ENCODE measurements at places on chromosomes 12 and 14. TPM values are rescaled to one million over a fixed set of nuclear protein-coding genes. Genes with fewer than 3 reads are reported as not detected.

DBX2 gene
- not detected for total RNA-seq

BMP4 gene
- 8.1 TPM for total RNA-seq

LAG3 gene
- total RNA-seq: 4.7 TPM

SLC8A3 gene
- 0.41 TPM for total RNA-seq

AICDA gene
- total RNA-seq: not detected

NIN gene
- total RNA-seq: 27.9 TPM

RASSF8 gene
- total RNA-seq: 8.0 TPM

FAM90A1 gene
- not detected for total RNA-seq

MSRB3 gene
- total RNA-seq: 18.3 TPM

POTEG gene
- not detected for total RNA-seq

KRT6C gene
- total RNA-seq: not detected

DNA sequence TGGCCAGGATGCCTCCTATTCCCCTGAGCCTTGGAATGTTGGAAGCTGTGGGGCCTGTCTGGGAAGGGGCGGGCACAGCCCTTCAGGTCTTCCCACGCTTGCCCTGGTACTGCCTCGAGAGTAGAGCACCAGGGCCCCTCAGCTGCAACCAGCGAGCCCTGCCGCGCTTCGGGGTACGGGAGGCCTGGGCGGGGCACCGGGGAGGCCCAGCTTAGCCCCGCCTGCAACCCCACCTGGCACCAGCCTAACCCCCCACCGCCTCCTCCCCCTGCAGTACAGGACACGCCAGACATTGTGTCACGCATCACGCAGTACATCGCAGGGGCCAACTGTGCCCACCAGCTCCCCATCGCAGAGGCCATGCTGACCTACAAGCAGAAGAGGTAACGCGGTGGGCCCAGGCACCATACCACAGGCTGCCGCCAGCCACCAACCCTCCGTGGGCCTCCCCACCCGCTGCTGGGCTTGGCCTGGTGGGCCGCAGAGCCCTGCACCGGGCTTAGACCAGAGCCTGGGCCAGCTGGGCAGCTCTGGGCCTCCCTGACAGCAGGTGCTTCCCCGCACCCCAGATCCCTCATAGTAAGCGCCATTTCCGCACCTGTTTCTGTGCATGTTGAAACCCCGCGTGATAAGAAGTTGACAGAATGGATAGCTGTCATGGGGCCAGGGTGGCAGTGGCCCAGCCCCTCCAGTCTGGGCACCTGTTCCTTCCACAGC is 13.6 kb upstream of the TEX22 start:
- peak; percentile 42 for DNase-seq

DNA sequence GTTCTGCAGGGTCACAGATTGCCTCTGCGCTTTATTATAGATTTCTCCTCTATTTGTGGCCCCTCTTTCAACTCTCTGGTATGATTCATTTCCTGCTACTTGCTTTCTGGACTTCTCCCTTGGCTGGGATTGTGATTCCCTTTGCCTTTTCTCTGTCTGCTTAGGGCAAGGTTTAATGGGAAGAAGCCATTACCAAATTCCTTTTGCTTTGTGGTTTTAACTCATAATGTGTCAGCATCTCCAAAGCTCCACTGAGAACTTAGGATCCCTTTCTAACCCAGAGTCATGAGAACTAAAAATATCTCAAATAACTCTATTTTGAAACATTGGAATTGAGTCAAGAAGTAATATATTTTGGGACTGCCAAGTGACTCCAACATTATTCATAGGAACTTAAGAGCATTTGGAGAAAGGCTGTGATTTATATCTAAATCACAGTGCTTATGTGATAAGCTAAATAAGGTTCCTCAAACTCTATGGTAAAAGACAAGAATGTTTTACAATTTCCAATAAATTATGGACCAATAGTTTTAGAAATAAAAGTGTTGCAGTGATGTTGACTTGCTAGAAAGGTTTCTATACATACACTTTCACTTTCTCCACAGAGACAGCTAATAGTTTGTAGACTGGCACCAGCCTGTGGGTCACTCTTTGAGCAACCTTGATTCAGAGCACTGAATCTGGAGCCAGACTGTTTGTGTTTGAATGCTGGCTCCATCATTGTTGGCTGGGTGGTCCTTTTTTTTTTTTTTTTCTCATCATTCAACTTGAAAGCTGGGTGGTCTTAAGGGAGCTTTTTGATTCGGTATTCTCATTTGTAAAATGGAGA is 93.9 kb downstream of the DACT1 start:
- DNase-seq: no peak

DNA sequence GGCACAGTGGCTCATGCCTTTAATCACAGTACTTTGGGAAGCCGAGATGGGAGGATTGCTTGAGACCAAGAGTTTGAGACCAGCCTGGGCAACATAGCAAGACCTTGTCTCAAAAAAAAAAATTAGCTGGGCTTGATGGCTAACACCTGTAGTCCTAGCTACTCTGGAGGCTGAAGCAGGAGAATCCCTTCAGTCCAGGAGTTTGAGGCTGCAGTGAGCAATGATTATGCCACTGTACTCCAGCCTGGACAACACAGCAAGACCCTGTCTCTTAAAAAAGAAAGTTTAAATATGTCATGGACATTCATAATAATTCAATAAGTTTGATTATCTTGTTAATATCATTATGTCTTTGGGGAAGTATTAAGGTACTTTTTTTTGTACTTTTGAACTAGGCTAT is 38.9 kb downstream of the KIAA0586 start:
- DNase-seq: no peak

DNA sequence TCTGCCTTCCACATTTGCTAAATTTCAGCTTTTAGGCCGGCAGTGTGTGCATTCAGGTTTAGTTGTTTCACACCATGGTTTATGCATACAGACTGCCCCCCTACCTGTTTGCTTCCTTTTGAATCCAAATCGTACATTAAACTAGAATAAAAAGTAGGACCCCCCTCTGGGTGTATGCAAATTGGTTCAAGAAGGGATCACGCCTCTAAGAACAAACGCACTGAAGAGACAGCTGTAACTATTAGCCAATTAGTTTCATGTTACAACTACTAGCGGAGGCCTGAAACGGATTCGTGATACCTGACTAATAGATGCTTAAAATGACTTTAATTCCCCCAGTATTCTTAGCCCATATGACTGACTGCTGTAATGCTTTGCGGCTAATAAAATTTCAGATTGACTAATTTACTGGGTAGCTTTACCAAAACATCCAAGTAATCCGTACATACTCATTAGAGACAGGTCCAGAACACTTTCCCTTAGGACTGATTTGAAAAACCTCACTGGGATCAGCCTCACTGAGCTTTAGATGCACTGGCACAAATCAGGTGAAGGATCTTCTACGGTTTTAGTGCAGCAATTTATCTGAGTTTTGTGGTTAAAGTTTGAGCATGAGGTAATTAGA is 411.8 kb downstream of the NPAS3 start:
- DNase-seq: no peak

GRCh38 chr12:28882444-28882843 is 266.6 kb upstream of the FAR2 start:
- DNase-seq: no peak

- DNase-seq: no peak
Observed at GRCh38 chr14:72891666-72892102, 2.2 kb downstream of the DPF3 start.

DNA sequence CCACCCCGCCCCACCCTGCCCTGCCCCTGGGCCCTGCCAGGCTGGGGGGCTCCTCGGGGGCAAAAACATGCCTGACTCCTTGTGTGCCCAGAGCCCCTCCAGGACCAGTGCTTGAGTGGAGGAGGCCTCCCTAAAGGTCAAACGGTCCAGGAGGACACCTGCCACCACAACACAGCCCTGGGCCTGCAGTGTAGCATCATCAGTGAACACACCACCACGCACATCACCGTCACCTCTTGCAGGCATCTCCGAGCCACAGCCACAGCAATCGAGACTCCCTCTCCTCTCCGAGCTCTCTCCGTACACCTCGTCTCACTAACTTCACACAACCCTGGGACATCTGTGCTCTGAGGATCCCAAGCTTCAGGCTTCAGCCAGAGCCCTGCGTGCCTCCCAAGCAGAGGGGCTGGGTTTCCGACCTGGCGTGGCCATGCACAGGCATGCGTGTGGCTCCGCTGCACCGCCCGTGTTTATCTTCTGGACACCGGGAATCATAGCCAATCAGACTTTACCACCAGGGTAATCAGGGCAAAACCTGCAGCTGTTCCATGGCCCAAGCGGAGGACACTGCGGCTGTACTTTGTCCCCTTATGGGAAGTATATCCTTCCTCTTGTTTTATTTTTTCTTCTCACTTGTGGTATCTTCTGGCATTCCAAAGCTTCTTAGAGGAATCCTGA is 6.2 kb upstream of the DIO3 start:
- DNase-seq: peak; percentile 75

GRCh38 chr12:96354326-96354725 is 45.9 kb downstream of the CDK17 start:
- no peak for DNase-seq

- no peak for DNase-seq
Observed at GRCh38 chr12:121575952-121576625, 4.7 kb downstream of the KDM2B start.

DNA sequence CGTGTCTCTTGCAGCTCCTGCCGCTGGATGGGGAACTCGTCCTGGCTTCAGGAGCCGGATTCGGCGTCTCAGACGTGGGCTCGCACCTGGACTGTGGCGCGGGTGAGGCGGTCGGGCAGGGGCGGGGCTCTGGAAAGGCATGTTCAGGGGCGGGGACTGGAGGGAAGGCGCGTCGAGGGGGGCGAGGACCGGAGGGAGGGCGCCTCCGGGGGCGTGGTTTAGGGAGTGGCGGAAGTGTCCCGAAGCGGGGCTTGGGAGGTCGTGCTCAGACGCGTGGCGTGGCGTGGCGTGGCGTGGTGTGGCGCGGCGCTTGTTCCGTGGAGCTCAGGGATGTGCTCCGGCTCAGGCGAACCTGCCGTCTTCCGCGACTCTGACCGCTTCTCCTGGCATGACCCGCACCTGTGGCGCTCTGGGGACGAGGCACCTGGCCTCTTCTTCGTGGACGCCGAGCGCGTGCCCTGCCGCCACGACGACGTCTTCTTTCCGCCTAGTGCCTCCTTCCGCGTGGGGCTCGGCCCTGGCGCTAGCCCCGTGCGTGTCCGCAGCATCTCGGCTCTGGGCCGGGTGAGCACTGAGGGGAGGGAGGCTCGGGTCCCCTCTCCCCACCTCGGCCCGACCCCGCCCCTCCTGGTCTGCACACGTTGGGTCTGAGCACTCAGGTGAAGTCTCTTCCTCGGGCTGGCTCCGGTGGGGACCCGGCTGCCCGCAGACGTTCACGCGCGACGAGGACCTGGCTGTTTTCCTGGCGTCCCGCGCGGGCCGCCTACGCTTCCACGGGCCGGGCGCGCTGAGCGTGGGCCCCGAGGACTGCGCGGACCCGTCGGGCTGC is 6.2 kb downstream of the AMN start:
- DNase-seq: peak; percentile 97

GRCh38 chr12:55814257-55814656 is 3.3 kb downstream of the SARNP start:
- no peak for DNase-seq

DNA sequence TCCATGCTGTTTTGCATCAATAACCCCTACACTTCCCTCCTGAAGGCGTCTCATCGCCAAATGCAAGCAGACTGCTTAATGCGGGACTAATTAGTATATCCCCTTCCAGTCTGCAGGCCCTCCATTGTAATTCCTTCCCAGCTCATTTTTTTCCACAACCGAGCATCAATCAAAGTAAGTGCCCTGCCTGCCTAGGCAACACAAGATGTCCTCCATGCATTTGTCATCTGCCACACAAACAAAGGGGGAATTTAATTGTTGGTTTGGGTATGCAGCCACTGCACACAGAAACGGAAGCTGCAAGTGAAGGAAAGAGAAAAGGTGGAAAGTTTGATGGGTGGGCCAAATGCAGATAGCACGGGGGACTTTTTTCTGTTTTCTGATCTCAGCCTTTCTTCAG is 168.0 kb downstream of the EGLN3 start:
- DNase-seq: no peak

GRCh38 chr12:99122959-99123358 is 477.9 kb downstream of the APAF1 start:
- DNase-seq: no peak

DNA sequence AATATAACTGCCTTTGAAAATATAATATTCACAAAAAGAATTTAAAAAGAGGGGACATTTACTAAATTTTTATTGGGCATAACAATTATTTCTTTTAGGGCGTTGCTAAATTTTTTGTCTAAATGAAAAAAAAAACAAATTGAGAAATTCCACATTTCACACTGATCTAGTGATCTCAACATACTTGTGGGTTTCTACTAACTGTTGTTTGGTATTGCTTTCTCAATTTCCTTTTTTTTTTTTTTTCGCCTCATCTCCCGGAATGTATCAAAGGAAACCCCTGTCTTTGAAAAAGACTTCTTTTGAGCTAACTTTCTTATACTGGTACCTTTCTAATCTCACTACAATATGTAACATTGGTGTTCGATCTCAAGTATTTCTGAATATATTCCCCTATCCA is at the start of gene CLEC4D:
Gene CLEC4D, plus strand, starts transcription at position 248 of the 400 bp plus-strand sequence. CDS start 230 bp downstream, outside the sequence.
- DNase-seq: no peak

DNA sequence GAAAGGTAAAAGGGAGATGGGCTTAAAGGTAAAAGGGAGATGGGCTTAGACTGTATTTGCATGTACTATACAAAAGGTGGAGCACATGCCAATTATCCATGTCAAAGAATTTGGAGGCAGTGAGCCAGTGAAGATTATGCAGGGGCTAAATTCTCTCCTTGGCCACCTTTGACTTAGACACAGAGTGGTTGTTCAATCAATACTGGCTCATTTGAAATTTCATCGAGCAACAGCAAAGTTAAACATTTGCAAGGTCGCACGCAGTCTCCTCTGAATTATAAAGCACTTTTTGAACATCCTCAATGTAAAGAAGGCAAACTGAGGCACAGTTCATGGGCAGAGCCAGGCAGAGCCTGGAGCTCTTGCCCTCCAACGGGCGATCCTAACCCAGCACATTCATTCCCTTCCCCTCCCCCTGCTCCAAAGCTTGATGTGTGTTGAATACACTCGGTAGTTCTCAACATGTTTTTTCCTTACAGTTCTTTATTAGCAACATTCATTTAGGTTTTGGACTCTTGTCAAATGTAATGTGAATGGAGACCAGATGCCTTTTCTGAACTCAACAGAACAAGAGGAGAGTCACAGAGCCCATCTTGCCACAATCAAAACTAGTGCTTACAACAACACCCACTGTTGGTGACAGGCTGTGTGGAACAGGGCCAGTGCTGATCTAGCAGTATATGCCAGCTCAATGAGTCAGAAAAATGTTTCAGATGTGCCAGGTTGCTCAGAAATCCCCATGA is 169.7 kb upstream of the G2E3 start:
- no peak for DNase-seq

DNA sequence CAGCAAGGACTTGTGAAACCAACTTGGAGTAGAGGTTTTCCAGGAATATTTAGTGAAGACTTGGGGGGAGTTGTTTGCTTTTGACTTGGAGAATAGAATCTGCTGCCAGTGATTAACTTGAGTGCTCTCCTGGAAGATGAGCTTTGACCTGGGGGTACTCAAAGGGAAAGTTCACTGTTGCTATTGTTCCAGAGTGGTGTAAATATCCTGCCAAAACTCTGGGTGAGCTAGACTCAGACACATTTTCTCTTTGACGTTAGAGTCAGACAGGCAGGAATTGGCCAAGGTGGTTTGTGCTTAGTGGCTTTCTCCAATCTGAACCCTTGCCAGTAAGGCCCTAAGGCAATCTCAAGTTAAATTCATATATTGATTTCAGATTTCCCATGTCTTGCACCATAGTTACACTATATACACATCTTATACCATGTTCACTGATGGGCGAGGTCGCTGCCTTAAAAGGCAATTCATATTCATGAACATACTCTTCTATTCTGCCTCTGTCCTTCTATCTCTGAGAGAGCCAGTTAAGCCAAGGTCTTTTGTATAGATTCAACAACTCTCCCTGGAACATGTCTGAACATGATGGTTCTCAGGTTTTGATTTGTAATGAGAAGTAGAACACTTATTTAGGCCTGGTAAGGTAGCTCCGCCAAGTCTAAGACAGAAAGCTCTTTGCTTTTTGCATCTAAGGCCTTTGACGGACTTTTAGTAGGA is 204.6 kb upstream of the SLC38A2 start:
- DNase-seq: no peak

Measured in mucosa of descending colon (tissue), 3 donors.